ENCODE measurements at places on chromosomes 1 and 21.

GRCh38 chr1:244030481-244031040 lies 20.5 kb upstream of the ZBTB18 start:
- DNase-seq: no peak

DNA sequence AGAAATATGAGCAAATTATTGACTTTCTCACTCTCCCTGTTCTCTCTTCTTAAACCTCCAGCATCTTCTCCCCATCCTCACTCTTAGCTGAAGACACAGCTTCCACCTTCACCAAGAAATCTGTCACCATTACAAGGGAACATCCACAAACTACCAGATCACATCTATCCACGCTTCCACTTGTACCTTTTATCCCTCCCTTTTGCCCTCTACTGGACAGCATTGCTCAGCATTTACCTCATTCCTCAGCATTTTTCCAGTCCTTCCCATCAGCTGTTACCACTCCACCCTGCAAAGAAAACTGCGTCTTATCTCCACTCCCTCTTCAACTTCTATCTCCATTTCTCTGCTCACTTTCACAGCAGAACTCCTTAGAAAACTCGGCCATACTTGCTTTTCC lies 42.6 kb downstream of the KCNJ6 start:
- DNase-seq: no peak

DNA sequence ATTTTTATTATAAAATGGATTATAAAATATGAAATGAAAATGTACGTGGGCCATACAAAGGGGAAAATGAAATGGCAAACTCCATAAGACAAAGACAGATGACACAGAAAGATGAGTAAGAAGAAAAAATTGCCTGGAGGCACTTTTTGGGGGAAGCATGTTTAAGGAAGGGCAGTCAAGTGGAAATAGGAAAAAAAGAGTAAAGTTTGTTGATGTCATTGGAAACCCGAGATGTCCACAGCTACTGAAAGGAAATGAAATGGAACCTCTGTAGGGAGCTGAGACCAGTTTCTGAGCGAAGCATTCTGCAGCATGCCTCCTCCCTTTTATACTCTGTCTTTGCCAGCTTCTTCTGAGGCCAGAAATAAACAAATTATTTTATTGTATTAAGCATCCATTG lies 203.4 kb upstream of the UBE2U start:
- DNase-seq: no peak

- no peak for DNase-seq
Measured at GRCh38 chr1:221274373-221274772, 395.1 kb downstream of the HLX start.

DNA sequence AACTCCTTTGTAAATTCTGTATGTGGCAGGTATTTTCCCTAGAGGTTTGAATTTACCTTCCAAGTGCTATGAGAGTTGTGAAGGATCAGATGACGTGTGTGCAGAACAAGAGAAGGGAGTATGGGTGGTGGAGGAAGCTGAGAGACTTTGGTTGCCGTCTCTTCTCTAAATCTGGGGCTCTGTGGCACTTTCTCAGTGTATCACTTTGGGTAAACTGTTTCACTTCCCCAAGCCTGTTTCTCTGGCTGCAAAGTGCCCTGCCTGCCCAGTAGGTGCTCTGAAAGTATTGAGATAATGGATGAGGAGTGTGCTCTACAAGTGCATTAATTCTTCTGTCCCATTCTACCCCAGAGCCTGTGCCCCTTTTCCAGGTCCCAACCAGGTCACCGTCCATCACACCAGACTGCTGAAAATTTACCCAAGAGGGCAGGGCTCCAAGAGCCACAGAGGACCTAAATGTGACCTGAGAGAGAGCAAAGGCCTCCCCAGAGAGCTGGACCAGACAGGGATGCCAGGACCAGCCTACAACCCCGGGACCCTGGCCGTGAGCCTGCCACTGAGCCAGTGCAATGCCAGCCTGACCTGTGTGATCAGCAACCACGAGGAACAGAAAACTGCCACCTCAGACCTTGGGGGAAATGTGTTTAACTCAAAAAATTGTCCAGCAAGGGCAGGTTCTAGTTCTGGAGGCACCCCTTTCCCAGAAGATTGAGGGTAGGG lies 131.6 kb upstream of the ETV3 start:
- DNase-seq: no peak

- no peak for DNase-seq
Measured at GRCh38 chr1:153339802-153340201, 8.8 kb downstream of the PGLYRP4 start.

DNA sequence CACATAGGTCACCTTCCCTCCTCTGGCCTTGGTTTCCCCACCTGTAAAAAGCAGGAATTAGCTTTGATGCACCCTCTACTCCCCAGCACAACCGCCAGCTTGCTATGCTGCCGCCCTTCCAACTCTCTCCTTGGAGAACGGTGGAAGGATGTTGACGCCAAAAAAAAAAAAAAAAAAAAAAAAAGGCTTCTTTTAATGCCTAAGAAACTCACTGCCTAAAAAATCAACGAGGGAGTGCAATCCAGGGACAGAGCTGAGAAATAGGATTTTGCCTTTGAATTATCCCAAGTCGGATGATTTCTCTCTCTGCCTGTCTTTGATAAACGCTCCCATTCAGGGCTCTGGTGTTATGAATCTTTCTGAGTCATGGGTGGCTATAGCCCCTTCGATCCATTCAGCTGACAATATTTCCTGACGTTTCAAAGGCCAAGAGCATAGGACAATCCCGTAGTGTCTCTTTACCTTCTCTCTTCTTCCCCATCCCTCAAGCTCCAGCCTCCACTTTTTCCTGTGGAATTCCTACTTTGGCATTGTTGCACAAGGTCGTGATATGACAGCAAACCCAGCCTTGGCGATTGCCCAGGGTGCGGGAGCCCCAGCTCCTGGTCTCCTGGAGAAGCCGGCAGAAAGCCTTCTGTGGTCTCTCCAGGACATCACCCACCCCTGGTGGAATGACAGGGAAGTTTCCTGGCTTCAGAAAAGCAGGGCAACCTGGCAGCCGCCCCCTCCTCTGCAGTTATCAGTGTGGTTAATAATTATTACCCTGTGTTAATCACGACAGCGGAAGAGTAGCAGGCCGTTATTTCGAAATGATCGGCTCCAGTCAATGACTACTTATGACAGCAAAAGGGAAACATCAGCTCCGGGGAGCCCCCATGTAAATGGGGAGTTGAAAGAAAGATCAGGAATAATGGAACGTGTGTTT lies 8.0 kb upstream of the PLXNA2 start:
- peak; percentile 60 for DNase-seq

DNA sequence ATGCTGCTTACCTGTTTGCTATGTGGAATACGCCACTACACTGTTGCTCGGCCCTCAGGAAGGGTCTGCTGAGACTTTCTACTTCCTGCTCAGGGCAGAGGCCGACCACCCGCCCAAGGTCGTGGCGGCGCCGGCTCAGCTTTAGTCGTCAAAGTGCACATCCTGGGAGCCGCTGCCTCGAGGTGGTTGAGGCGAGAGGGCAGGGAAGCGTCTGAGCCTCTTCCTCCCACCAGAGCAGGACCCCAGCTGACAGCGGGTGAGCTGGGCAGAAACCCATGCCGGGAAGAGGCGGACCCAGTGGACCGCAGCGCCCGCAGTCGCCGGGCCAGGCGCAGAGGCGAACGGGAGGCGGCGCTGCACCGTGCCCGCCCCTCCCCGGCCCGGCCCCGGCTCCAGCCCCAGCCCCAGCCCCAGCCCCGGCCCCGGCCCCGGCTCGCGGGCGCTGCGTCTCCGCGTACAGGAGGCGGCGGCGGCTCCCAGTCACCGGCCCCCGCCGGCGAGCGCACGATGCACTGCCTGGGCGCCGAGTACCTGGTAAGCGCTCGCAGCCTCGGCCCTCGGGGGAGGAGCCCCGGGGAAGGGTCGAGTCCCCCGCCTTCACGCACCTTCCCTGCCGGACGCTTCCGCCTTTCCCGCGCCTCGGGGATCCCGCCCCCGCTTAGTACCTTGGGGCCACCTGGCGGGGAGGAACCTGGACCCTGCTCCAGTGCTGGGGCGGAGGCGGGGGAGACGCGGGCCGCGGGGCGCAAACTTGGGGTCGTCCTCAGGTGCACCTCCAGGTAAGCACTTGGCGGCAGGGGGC lies at the start of gene SLC44A3:
TSS of gene SLC44A3 (plus strand) at position 413 of the 802 bp plus-strand sequence. CDS start at position 508, 95 bp downstream.
- DNase-seq: no peak

- DNase-seq: no peak
Measured at GRCh38 chr1:2556678-2557481, 709 bp downstream of the TNFRSF14 start.

DNA sequence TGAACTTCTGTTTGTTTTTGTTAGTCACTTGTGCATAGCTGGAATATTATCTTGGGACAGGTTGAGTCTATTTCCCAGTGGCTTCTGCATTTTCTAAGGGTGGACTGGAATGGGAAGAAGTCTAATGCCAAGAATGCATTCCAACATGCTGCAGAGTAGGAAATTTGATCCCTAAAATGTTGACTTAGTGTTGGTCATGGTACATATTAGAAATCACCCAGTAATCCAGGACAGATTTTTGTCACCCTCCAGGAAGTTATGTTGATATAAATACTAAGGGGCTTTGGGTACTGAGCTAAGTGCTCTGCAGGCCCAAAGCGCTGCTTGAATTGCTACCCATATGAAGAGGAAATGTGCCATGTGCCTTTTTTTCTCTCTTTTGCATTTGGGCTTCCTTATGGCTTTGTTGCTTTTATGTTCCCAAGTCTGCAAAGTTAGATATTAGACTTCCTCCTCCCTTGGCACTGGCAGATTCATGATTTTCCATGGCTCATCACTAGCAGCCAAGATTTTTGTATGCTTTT lies 10.0 kb downstream of the ARID1A start:
- DNase-seq: no peak

DNA sequence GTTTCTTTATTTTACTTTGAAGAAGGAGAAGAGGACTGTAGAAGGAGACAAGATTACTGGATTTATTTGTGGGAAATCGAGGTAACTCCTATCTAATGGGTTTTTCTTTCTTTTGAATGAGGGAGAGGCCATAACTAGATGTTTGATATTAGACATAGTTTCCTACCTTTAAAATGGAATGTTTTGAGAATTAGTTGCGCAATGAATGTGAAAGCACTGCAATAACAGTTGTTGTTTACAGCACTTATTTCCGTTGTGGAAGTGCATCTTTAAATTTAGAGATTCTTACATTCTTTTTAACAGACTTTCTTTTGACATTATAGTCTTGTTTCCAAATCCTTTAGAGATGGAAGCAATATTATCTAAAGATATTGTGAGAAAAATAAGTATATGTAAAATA lies 229.0 kb downstream of the SRGAP2C start:
- DNase-seq: no peak

- DNase-seq: no peak
Measured at GRCh38 chr21:18373606-18374005, 30.0 kb downstream of the TMPRSS15 start.

DNA sequence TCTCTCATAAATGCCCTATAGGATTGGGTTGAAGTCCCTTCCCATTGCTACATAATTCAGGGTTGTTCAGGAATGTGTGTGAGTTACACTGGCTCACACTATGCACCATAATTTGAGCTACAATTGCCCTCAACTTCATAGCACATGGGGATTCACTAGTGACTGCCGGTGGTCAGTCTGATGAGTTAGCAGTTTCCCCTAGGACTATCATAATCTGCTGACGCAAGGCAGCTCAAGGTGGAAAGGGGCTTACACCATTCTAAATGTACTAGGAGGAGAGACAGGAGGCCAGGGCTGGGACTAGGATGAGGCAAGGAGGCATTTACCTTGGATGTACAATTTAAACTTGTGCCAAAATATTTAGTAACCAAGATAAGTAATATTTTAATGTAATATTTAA lies 224.7 kb downstream of the GRIK1 start:
- DNase-seq: no peak

DNA sequence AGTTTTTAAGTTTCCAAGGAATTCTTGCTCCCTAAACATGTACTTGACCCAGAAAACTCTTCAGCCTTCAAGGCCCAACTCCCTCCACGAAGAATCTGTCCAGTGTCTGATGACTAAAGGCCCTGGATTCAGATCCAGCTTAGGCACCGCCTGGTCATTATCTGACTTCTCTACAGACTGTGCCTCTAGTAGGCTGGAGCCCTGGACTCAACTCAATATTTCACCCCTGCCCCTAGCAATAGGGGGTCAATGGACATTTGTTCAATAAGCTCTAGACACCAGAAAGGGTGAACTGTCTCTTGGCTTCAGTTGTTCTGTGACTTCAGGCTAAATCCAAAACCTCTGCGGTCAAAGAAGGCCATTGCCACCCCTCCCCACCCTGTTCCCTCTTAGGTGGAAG lies 34.5 kb downstream of the NUAK2 start:
- DNase-seq: no peak

GRCh38 chr1:112803906-112804762 lies 89.0 kb upstream of the PPM1J start:
- DNase-seq: peak; percentile 38

- DNase-seq: no peak
Measured at GRCh38 chr1:232507571-232507970, 122.4 kb downstream of the SIPA1L2 start.
